ENCODE measurements at places on chromosomes 4 and X.

DNA sequence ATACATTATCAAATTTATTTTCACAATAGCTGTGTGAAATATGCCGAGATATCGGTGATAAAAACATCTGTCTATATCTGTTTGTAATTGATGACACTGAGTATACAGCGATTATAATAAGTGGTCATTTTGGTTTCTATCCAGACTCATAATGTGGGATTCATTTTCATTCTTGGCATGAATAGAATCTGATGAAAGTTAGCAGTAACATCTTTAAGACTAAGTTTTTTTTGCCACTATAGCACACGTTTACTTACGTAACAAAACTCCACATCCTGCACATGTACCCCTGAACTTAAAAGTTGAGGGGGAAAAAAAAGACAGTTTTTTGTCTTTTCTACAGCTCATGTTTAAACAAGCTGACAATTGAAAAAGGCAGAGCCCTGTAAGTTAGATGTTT lies 86.4 kb downstream of the PPA2 start:
- DNase-seq: peak; percentile 2

- DNase-seq: peak; percentile 3
These were observed 216.3 kb upstream of the BCOR start for GRCh38 chrX:40314070-40314469.

DNA sequence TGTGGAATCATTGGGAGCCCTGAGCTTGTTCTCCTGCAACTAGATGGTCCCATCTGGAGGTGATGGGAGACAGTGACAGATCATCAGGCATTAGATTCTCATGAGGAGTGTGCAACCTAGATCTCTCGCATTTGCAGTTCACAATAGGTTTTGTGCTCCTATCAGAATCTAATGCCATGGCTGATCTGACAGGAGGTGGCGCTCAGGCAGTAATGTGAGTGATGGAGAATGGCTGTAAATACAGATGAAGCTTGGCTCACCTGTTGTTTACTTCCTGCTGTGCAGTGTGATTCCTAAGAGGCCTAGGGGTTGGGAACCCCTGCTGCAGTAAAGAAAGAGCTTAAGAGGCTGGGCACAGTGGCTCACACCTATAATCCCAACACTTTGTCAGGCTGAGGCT lies 42.2 kb upstream of the PUDP start:
- DNase-seq: no peak

- DNase-seq: no peak
These were observed 35.1 kb upstream of the TAPT1 start for GRCh38 chr4:16261313-16261878.

DNA sequence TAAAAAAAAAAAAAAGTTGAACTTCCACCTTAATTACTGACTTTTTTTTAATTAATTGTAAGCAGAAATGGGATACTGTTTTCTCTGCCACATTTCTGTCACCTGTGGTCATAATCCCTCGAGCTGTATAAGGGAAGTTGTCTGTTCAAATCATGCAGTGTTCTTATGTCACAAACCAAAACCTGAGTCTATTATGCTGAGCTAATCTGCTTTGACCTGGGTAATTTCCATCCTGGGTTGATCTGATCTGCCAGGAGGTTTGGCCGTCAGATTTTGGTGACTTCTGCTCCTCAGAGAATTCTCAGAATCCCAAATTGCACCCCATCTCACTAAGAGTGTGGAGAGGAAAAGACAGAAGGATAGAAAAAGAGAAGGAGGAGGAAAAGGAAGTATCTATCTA lies 683.1 kb downstream of the KCTD8 start:
- no peak for DNase-seq

DNA sequence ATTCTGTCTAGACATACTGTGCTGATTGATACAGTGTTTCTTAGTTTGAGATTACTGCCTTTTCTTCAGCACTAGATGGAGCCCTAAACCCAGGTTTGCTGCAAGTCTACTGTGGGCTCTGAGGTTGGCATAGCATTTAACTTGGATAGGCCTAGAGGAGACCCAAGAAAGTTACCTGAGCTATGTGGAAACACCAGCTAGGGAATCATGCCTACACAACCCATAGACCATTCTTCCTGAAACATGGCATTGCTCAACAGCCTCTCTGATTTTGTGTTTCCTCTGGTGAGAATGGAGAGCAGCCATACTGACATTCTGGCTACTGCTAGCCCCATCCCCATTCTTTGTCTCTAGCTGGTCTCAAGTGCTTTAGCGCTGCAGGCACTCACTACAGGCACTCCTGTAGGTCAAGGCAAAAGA lies 287.7 kb upstream of the PCDH18 start:
- DNase-seq: peak; percentile 62

DNA sequence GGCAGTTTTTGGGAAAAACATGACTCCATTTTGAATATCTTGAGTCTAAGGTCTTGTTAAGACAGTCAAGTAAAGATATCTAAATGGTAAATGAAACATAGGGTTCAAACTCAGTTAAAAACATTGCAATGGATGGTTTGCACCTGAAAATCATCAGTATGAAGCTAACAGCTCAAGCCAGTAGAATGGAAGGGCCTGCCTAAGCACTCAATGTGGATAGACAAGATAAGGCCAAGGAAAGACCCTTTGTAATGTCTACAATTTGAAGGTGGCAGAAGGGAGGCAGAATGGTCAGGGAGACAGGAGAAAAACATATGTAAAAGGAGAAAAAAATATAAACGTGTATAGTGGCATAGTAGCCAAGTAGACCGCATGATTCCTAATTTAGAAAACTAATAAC lies 78.2 kb downstream of the REELD1 start:
- DNase-seq: no peak

DNA sequence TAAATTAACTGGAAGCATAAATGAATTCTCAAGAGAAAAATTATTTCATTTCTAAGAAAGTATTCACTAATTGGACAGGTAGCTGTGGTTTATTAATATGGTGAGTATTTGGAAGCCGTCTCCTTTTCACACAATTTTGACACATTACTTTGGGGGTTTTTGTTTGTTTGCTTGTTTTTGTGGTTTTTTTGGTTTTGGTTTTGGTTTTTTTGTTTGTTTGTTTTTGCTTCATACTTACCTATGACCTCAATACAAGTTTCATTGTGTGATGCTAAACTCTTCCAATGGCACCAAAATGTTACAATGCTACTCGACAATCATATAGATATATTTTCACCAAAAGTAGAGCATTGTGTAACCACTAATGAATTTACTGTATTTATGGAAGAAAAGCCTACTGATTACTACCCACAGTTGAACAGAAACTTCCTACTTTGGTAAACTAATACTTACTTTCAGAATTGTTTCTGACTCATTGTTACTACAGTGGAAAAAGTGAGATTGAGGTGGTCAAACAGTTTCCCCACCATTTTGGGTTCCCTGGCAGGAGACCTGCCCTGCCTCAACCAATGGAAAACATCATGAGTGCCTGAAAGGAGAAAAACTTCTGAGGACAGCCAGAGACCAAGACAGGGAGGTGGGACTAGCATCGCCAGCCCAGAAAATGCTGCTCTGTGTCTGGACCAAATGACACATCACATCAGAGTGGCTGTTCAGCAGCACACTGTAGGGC lies 443.1 kb downstream of the HNRNPD start:
- DNase-seq: no peak

DNA sequence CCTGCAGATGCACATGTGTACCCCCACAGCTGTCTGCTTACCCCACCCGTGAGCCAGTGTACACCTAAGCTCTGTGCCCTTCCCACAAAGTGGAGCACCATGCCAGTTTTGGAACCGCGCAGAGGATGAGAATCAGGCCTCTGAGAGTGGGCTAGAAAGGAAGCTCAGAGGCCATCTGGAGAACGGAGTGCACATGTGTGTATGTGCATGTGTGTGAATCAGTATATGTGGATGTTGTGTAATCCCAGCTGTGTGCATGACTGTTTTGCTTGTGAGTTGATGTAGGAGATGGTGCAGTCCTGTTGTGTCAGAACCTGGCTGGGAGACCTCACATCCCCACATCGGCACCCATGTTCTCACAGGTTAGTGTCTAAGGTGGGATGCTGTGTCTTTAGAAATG lies 93.0 kb downstream of the DRD5 start:
- no peak for DNase-seq

- no peak for DNase-seq
These were observed 121.4 kb downstream of the NHS start for GRCh38 chrX:17496407-17496806.

Data from cardiac muscle cell (in vitro differentiated cells and primary cell).